ENCODE measurements at places on chromosomes 2 and 18.

DNA sequence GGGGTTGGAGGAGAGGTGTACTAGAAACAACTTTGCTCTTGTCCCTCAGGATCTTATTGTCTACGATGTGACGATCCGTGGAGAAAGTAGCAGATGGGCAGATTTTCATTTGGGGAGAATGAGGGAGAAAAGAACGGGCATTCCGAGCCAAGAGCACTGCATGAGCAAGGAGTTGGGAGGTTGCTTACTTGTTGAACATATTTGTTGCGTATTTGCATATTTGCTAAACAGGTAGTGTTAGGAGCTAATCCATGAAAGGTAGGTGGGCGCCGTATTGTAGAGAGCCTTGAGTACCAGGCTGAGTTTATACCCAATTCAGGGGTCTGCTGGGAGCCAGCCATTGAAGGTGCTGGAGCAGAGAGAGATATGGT is 490 bp downstream of the BCS1L start:
- no peak for DNase-seq

- DNase-seq, result no peak
Observed at GRCh38 chr18:5066380-5066977, 130.6 kb downstream of the AKAIN1 start.

DNA sequence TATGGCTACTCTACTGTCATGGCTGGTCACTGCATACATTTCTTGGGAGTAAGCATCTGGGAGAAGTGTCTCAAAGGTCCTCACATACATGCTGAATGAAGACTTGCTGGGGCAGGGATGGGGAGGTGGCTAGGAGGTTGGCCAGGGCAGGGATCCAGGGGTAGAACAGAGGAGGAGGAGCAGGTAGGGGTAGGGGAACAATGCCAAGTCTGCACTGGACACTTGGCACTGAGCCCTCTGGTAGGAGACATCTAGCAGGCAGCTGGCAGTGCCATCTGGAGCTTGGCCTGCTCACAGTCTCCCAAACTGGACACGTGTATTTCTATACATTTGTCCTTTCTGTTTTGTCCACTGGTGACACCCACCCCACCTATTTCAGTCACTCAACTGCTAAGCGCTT is 62.7 kb upstream of the REV1 start:
- DNase-seq, result no peak

DNA sequence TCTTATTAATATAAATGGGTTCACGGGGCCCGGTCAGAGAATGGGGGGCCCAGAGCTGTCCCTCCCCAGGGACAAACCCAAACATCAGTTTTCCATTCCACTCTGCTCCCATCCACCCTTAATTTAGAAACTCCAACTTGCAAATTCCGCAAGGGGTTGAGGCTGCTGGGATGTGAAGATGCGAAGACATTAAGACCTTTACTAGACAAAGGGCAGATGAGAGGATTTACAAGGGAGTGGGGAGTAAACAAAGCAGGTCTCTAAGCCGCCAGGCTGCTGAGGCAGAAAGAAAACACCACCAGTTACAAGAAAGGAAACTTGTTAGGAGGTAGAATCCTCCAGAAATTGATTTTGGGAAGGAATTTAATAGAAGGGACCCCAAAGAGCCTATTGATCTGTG is 33.1 kb downstream of the MARCO start:
- no peak for DNase-seq

GRCh38 chr2:12770300-12770968 is 53.7 kb downstream of the TRIB2 start:
- DNase-seq, result no peak

DNA sequence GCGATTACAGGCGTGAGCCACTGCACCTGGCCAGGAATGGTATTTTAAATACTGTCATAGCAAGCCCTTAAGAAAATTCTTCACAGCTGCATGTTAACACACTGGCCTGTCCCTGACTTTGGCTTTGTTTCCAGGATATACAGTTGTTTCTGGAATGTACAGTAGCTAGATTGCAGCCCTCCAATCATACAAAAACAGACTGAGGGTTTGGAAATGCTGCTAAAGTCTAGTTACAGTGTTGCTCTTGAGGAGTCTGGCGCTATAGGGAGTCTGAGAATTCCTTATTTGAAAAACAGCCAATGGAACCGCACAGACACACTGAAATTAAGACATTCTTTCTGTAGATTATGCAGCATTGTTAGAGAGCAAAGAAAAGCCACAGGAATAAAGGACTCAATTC is 37.7 kb downstream of the STON1 start:
- DNase-seq, result no peak

All from CD4-positive, alpha-beta T cell treated with Interleukin-15 for 4 hours (primary cell).